ENCODE measurements at places on chromosomes 13 and 19.
A peak's percentile ranks its signal among the peaks of the same experiment; 100 is the strongest.

- DNase-seq: no peak
Measured at GRCh38 chr19:19204181-19204580, 967 bp upstream of the NR2C2AP start.

GRCh38 chr19:2544576-2545415 is 68.9 kb downstream of the GADD45B start:
- DNase-seq: no peak

- no peak for DNase-seq
Measured at GRCh38 chr19:22617614-22618320, 16.4 kb upstream of the ZNF492 start.

DNA sequence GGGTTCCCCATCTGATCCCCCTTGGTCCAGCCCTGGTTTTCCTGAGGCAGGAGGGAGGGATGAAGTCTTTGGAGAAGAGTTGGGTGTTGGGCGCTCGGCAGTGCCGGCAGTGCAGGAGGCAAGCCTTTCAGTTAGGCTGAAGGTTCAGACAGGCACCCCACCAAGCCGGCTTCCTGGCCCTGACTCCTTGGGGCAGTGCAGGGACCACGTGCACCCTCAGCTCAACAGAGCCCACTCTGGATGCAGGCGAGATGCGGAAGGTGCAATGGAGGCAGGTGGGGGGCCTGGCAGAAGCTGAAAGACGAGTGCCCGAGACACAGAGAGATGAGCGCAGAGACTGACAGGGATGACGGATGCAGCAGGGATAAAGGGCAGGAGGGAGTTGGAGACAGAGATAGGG is 11.1 kb downstream of the MAMSTR start:
- no peak for DNase-seq

DNA sequence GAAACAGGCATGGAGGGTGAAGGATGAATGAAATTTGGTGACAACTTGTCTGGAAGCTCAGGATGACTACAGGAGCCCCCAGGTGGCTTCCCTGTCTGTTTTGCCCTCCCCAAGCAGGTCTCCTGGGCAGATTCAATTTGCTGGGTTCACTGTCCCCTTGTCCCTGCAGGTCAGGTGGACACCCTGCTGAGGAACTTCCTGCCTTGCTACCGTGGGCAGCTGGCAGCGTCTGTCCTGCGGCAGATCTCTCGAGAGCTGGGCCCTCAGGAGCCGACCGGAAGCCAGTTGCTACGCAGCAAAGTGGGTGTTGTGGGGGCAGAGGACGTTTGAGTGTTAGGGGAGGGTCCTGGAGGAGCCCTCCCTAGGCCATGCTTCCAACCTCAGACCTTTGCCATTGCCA is 19.1 kb downstream of the PGLS start:
- DNase-seq: no peak

DNA sequence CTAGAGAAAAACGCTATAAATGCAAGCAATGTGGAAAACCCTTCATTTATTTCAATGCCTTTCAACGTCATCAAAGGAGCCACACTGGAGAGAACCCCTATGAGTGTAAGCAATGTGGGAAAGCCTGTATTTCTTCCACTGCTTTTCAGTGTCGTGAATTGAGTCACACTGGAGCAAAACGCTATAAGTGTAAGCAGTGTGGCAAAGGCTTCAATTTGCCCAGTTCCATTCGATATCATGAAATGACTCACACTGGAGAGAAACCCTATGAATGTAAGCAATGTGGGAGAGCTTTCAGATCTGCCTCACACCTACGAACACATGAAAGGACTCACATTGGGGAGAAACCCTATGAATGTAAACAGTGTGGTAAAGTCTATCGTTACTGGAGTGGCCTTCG is 27.4 kb downstream of the ZNF20 start:
- DNase-seq: no peak

DNA sequence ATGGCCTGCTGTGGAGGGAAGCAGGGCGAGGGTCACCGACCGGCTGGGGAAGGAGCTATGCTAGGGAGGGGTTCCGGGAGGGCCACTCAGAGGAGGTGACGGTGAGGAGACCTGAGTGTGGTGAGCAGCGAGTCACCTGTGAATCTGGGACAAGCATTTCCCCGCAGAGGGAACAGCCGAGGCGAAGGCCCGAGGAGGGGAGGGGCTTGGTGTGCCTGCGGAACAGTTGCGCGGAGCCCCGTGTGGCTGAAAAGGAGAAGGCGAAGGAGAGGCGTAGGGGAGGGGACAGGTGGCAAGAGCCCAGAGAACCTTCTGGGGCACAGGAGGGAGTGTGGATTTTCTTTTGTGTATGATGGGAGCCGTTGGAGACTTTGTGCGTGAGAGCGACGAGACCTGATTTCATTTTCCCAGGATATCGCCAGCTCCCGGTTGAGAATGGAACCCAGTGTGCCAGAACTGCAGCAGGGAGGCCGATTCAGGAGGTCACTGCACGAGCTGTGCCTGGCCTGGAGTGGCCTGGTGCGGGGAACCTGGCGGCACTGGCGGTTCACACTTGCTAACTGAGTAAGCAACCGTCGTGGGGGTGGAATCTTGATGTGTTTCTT is 117.7 kb upstream of the ZNF507 start:
- no peak for DNase-seq

DNA sequence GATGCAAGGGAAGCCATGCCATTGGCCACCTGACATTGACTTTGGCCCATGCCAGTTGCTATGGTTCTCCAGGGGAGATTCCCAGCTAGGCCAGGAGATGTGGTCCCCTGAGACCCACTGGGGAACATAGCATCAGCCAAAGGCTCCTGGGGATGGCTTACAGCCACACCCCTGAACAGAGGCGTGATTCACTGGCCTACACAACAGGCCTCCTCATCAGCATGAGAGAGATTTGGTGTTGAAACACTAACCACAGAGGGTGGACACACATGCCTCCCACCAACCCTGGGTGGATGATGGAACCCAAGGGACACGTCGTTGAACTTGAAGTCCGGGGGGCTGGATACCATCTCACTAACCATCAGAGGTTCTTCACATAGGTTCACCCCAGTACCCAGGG is 14.4 kb downstream of the IQCN start:
- DNase-seq: no peak

GRCh38 chr13:39612023-39612637 is 9.1 kb upstream of the LHFPL6 start:
- peak; percentile 65 for DNase-seq

DNA sequence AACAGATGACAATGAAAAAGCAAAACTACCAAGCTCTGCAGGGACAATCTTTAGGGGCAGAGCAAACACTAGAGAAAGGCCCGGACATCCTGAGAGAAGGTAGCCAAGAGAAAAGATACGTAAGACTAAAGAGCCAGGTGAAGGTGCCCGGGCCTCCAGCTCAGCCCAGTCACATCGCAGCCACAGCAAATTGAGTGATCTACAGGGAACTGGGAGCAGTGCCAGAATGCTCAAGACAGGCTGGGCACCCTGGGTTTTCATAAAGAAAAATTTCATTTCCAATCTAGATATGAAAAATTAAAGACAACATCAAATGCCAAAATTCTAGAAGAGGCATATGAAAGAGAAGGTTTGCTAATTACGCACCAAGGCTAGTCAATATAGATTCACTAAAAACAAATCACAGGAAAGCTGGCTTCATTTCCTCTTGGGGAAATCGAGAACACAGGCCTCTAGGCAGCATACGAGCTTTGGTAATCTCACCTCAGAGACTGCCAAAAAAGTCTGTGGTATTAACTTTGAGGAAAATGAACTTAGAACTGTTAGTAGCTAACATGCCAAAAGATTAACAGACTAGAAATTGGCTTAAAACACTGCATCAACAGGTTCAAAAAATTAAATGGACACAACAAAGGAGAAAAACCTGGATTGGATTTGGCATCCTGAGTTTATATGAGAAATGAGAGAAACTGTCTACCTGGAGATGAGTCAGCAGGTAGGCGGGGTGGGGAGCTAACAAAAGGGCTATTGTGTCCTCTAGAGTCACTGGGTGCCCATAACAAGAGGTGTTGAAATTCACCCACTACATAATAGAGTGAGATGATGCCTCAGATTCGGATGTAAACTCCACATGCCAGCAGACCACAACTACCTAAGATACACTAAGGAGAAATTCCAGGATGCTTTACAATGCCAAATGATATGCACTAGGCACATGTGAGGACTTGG is 6.6 kb downstream of the ANKRD10 start:
- DNase-seq: peak; percentile 78

GRCh38 chr19:36210497-36210896 is 4.0 kb downstream of the ZNF565 start:
- no peak for DNase-seq

DNA sequence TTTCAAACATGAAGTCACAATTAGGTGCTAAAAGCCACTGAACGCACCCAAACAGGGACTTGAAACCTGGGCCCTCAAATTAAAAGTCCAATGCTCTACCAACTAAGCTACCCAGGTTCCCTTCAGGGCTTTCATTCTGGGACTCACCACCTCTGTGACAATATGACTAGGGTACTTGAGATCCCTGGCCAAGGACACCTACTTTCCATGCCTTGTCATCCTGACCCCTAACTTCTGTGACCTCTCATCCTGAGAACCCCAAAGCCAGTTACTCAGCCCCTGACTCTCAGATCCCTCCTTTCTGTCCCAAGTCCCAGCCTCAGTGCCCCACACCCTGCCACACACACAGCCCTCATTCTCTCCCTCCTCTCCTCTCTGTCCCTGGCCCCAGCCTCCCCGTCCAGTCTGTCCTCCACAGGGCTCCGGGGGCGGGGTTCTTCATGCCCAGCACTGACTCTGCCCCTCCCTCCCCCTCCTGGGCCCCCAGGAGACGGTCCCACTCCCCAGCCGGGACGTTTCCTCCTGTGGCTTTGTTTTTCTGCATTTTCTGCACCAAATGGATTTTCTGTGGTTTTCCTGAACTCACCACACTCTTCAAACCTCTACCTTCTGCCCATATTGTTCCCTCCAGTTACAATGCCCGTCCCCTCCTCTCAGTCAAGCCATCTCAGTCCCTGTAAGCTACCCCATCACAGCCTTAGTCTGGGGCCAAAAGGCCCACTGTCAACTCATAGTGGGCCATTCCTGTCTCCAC is 7.0 kb downstream of the RCN3 start:
- no peak for DNase-seq

DNA sequence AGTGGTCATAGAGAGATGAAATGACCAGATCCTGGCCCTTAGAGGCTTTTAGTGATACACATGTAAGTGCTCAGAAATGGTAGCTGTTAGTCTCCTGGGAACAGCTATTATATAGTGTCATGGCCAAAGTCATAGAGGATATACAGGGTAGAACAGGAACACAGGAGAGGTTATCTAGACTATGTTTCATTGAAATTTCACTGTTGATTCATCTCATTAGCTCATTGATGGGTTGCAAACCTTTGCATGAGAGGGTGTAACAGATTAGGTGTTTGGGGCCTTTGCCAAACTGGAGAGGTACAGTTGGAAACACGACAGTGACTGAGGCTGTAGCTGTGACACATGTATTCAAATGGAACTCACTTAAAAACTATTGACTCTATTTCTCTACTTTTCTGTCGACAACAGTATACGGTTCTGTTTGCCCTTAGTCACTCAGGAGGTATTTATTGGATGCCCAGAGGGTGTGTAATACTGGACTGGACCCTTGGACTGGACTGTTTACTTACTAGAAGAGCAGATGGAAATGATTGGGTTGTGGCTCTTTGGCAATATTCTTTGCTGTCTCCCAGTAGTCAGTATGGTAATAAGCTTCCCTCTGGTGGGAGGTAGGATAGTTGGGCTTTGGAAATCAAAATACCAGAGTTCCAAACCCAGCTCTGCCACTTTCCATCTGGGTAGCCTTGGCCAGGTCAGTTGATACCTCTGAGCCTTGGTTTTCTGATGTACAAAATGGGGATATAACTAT is 29.8 kb downstream of the ARHGAP35 start:
- DNase-seq: no peak

- no peak for DNase-seq
Measured at GRCh38 chr13:107721125-107721869, 494.0 kb downstream of the LIG4 start.

DNA sequence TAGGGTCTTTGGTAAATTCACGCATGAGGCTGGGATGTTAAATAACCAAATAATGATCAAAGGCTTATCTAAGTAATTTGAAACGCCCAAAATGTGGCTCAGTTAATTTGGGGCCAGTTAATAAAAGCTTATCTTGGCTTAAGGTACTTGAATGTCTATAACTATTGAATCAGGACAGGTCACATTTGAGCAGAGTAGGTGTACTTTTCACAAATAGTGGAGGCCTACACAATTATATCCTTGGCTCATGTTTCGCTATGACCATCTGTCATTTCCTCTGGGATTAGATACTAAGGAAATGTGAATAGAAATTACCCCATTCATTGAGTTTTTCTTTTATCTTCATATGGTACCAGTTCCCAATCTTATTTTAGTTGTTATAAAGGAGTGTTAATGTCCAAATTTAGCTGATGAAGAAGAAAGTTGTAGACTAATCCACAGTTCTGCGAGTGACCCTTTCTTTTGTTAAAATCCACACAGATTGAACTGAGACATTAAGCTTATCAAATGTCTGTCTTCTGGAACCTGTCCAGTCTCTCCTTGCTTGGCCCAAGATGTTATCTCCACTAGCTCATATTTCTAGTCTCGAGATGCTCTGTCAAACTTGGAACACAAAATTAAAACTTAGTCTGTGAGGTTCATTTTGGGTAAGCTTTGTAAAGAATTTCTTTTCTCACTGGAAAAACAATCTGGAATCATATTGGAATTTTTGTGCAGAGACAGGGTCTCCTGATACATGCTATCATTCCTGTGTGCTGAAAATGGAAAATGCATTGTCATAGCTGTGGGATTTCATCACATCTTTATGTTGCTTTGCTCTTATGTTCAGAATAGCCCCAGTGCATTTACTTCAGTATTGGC is 31.0 kb downstream of the SLAIN1 start:
- DNase-seq: no peak

DNA sequence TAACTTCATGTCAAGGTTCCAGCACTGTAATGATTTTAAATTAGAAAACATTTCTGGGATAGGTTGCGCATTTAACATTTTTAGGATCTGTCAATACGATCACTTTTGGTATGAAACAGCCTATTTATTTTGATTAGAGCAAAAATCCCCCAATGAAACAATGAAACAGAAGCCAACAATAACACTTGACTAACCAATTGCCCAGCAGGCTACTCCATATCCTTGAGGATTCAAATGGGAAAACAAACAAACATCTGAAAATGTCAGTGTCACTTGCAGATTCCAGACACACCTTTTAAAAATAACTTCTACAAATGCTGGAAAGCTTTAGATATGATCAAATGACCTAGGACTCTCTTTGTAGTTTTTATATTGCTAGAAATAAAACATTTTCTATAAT is 1412.5 kb upstream of the PRR20A start:
- DNase-seq: no peak
